ENCODE measurements at places on chromosomes 11 and 22.

DNA sequence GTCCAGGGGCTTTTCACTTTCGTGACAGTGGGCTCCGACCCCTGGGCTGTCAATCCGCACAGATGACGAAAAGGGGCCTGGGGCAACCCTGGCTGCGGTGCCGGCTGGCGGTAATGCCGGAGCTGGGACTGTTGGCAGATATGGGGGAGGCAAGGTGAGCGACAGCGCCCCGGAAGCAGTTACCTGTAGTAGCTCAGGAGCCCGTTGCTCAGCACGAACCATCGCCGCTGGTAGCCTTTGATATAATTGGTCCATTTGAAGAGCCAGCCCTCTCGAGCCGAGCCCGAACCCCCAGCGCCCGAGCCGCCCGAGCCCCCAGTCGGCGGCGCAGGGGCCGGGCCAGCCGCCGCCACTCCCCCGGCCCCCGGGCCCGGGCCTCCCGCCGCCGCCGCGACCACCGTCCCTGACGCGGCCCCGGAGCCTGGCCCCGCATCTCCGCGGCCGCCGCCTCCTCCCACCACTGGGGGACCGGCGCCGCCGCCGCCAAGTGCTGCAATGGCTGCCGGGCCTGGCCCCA lies 396 bp downstream of the OSBP start:
- peak; percentile 45 for DNase-seq

DNA sequence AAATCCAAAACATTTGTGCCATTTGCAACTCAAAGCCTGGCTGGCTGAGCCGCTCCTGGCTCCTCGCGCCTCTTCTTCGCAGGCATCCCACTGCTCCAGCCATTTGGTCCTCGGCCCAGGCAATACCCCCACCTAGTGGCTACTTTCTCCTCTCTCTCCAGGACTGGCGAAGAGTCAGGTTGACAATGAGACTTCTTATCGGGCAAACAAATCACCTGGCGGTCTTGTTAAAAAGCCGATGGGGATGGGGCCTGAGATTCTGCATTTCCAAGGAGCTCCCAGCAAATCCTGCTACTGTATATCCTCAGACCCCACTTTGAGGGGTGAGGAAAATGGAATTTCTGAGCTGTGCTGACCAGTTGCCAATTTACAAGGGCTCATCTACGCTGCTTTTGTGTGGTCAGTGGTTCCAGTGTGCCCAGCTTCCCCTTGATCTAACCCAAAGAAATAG lies 89.0 kb downstream of the ISX start:
- DNase-seq, result no peak

DNA sequence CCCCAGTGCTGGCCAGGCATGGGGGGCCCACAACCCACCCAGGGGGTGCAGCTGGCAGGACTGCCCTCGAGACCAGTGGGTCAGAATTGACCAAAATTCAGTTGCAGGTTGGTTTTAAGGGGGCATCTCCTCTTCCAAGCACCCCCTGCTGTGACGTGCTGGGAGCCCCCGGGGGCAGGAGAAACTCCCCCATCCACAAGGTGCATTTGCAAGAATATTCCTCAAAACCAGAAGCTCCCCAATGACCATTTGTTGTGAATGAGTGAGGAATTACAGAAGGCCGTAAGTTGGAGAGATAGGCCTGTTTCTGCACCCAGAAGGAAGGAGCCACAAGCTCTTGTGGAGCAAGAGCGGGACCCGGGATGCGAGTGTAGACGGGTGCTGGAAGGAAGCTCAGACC lies 414.5 kb downstream of the BRD1 start:
- DNase-seq, result no peak

GRCh38 chr22:36384766-36385481 lies 2.8 kb downstream of the MYH9 start:
- peak; percentile 87 for DNase-seq

GRCh38 chr11:63001456-63001855 lies 14.2 kb downstream of the SLC22A8 start:
- DNase-seq, result no peak

- DNase-seq, result no peak
These were observed 403 bp upstream of the SBF2 start for GRCh38 chr11:10294290-10294953.

DNA sequence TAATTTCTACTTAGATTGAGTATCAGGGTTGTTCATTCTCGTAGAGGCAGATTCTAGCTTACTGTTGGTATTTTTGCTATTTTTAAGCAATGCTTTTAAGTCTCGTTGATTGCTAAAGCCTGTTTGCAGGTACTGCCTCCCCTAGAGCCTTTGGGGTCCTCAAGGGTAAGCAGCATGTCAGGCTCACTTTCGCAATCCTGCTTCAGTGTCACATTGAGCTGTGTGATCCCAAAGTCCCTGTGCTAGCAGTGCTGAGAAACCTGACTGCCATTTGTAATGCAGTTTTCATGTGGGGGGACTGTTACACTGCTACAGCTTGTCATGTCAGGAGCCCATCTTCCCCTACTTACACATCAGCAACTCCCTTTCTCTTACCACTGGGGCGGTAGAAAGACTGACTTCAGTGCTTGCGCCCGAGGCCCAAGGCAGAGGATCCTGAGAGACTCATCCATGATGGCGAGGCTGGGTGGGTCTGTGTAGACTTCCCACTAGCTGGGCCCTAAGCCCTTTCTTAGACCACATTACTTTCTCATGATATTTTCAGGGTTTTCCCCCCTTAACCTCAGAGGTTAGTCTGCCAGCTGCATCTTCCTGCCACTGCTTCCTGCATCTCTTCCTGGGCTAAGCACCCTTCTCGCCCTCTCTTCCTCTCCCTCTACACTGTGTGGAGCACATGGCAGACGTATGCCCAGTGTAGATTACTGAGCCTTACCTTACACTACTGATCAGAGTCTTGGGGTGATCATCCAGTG lies 40.8 kb upstream of the ST14 start:
- DNase-seq, result no peak

DNA sequence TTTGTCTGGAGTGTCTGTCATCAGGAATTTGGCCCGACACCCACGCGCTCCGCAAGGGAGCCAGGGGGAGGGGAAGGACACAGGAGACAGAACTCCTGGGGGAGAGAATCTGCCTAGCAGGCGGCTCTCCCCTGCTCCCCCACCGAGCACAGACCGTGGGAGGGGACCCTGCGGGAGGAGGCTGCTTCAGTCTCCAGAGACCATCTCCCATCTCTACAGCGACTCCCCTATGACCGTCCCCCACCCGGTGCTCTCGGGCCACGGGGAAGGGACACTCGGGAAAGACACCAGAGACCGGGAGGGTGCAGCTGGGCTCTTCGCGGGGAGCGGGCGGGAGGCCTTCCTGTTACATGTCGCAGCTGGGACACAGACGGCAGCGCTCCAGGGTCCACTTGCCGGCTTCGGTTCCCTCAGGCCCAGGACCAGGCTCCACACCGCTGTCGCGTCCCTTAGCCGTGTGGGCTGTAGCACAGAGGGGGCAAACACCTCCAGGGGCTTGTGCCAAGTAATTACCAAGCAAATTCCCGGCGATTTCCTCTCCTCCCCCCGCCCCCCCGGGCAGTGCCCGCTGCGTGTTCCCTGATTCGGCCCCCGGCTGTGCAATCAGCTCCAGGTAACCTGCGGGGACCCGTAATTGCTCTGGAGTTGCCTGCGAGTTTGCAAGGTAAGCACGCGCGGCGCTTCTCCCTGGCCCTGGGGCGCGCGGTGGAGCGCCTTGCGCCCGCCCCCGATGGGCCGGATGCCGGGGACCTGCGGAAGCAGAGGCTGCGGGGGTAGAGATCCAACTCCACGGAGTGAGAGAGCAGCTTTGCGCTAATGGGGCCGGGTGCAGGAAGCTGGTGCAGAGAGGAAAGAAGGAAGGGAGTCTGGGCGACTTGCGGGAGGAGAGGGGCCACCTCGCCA lies 155.1 kb upstream of the CADM1 start:
- no peak for DNase-seq

GRCh38 chr11:2297623-2298030 lies 4.1 kb downstream of the C11orf21 start:
- DNase-seq, result no peak

DNA sequence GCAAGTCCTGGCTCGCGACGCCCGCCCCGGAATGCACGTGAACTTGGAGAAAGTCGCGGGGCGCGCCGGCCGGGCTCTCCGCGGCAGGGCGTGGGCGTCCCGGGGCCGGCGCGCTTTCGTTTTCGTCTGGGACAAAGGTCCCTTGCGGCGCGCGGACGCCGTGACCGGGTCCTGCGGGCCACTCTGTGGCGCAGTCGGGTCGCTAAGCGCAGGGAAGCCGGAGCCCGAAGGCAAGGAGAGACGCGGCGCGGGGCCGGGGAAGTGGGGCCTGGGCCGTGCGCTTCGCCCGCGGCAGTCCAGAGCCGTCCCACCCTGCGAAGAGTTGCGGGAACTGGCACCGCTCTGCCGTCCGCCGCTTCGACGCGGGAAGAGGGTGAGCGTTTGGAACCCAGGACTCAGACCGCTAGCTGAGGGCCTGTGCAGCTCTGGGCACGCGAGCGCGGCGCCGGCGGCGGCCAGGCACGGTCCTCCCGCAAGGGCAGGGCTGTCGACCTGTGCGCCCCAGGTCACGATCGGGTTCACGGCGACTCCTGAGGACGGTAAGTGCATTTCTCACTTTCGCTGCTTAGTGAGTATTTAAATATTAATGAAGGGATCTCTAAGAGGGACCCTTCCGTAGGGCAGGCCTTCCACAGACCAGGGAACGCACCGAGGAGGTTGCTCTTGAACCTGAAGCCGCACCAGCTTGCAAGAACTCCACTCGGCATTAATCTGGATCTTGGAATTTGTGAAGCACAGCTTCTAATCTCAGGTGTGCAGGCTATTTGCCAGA lies 78.0 kb upstream of the PPARA start:
- DNase-seq, result no peak

GRCh38 chr11:32388871-32389770 lies 46.2 kb downstream of the WT1 start:
- no peak for DNase-seq

DNA sequence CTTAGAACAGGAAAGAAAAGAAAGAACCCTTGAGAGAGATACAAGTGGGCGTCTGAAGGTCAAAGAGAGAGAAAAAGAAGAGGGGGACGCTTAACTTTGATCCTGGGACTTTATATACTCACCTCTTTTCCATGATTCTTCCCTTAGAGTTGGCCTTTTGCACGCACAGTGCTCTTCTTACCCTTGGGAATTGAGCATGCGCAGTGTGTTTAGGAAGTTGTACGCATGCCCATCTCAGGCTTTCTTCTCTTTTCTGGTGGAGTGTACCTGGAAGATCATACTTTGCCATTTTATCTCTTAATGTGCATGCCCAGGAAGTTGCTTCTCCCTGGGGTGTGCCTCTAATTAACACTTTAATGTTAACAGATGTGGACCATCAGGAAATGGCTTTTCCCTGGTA lies 229.6 kb upstream of the ANO3 start:
- no peak for DNase-seq

- DNase-seq, result no peak
These were observed 23.6 kb upstream of the MYOD1 start for GRCh38 chr11:17695454-17696441.

DNA sequence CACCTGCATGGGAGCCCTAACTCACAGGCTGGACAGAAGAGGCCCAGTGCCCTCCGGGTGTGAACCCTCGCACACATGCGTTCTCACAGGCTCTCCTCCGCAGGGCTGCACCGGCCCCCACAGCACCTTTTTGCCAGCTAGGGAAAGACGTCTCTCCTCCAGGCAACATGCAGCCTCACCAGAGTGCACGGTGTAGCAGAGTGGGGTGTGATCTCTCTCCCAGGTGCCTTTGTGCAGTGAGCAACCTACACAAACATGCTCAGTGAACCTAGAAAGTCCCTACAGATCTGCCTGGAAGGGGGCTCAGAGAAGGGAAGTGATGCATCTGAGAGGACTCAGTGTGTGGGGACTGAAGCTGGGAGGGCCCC lies 3.7 kb upstream of the CARNS1 start:
- DNase-seq, result no peak

DNA sequence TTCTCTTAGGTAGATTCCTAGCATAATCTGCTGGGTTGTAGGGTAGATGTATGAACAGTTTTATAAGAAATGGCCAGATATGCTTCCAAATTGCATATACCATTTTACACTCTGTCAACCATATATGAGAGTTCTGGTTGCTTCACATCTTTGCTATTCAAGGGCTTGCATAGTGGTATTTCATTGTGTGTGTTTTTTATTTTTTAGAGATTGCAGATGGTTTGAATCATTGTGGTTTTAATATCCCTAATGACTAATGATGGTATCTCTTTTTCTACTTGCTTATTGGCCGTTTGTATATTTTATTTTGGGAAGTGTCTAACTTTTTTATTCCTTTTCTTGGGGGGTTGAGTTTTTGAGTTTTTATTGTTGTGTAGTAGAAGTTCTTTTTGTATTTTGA lies 26.9 kb downstream of the RNF214 start:
- no peak for DNase-seq

DNA sequence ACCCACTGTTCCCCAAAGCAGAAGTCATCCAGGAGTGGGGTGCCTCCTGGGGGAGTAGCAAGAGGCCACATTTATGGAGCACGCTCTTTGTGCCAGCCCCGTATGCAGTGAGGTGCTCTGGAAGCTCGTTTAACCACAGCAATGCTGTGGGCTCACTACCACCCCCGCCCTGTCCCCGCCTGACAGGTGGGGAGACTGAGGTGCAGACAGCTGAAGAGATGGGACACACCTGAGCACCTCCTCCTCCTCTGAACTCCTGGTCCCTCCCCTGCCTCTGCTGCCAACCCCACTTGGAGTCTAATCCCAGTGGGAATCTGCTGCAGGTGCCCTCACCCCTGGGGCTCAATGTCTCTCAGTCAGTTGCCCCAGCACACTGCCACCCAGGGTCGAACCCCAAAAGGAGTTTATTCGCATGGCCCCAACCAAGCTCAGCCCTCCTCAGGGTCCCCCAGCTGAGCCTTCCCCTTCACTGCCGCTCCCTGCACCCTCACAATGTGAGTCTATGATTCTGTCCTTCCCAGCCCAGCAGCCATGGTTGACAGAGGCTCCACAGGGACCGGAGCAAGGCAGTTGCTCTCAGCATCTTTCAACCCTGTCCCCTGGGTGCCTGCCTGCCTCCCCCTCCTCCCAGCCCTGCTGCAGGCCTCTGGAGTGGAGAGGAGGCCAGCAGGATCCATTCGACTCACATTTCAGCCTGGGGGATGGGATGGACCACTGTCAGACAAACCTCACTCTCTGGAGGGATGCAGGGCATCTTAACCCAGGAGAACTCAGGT lies 13.3 kb upstream of the BCR start:
- no peak for DNase-seq

DNA sequence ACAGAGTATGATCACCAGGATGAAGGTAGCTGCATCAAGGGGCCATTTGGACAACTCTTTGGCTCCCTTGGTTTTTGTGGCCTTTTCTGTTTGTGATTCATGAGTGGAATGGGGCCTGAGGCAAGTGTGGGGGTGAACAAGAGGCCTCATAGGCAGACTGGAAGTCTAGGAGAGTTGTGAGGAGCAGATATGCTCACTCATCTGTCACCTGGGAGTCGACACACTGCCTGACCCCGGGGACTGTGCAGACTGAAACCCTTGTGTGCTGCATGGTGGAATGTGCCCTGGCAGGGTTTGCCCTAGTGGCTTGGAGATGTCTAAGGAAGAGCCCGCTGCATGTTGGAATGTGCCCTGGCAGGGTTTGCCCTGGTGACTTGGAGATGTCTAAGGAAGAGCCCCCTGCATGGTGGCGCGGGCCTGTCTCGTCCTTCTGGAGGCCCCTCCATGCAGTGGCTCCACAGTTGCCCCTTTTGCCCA lies 60.0 kb downstream of the MED15 start:
- no peak for DNase-seq

GRCh38 chr22:39967103-39967829 lies 7.1 kb downstream of the TMA7B start:
- no peak for DNase-seq

- DNase-seq, result no peak
These were observed 92.8 kb upstream of the DRD2 start for GRCh38 chr11:113567867-113568544.

Data from thymus (tissue), 14 donors.